ENCODE measurements at places on chromosomes 13 and 19. TPM values are rescaled to one million over a fixed set of nuclear protein-coding genes. Genes with fewer than 3 reads are reported as not detected.

The C19orf67 gene
- 0.54 TPM for total RNA-seq

GRCh38 chr13:109955598-109955997, 169.2 kb upstream of the IRS2 start:
- H3K4me1 ChIP-seq, result no peaks in the 10 kb centered on the region
- H3K4me3 ChIP-seq, result no peak overlapping the region
- DNase-seq, result no peak
- no peak overlapping the region for H3K27ac ChIP-seq

- H3K27me3 ChIP-seq, result peaks cover 23% of the 10 kb centered on the region
- no peak for DNase-seq
- H3K27ac ChIP-seq, result no peak overlapping the region
- H3K4me1 ChIP-seq, result no peaks in the 10 kb centered on the region
- no peak overlapping the region for H3K4me3 ChIP-seq
Observed at GRCh38 chr13:110217085-110217484, 89.9 kb downstream of the COL4A1 start.

DNA sequence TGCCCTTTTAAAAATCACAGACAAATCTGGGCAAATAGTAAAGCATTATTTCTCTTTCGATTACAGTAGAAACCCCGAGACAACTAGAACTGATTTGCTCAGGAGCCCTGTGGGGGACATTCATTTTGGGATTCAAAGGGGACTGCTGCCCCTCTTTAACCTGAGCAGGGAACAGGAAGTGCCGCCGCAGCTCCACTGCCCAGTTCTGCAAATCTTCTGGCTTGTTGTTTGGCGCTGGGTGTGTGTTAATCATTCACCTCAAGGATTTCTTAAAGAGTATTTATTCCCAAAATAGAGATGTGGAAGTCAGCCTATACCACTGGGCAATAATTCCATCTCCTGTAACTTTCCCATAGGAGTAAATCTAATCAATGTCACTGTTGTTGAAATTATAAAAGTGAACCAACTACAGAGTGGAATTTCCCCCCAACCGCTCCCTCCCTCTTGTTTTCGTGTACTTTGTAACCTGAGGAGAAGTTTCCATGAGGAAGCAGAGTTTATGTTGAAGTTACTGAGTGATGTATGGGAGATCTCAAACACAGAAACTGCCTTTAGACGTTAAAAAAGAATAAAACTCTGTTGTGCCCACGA, 515.8 kb downstream of the KLF12 start:
- no peak overlapping the region for H3K4me3 ChIP-seq
- peaks cover 2% of the 10 kb centered on the region for H3K36me3 ChIP-seq
- no peak for DNase-seq
- H3K27me3 ChIP-seq, result peaks cover 10% of the 10 kb centered on the region
- peaks cover 20% of the 10 kb centered on the region for H3K4me1 ChIP-seq

DNA sequence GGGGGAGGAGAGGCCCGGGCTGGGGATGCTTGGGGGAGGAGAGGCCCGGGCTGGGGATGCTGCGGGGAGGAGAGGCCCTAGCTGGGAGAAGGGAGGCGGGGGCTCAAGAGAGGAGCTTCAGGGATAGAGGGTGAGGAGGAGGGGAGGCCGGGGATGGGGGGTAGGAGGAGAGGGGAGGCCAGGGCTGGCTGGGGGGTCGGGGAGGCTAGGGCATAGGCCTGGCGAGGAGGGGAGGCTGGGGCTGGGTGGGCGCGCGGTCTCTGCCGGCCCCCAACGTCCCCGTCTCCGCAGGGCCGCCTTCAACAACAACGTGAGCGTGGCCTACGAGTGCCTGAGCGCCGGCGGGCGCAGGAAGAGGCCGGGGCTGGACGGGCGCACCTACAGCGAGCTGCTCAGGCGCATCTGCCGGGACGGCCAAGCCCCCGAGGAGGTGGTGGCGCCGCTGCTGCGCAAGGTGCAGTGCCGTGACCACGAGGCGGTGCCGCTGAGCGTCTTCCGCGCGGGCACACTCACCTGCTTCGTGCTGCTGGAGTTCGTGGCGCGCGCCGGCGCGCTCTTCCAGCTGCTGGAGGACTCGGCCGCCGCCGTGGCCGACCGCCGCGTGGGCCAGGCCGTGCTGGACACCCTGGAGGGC, 11.4 kb downstream of the TPGS1 start:
- no peaks in the 10 kb centered on the region for H3K27me3 ChIP-seq
- no peak overlapping the region for H3K4me3 ChIP-seq
- H3K36me3 ChIP-seq, result peaks cover 3% of the 10 kb centered on the region
- no peak overlapping the region for H3K27ac ChIP-seq
- H3K4me1 ChIP-seq, result peaks cover 4% of the 10 kb centered on the region

GRCh38 chr13:68719815-68720214, 1387.8 kb upstream of the ATXN8OS start:
- H3K36me3 ChIP-seq, result no peaks in the 10 kb centered on the region
- no peaks in the 10 kb centered on the region for H3K27me3 ChIP-seq
- H3K27ac ChIP-seq, result no peak overlapping the region
- no peak overlapping the region for H3K4me3 ChIP-seq
- H3K4me1 ChIP-seq, result no peaks in the 10 kb centered on the region
- no peak for DNase-seq

DNA sequence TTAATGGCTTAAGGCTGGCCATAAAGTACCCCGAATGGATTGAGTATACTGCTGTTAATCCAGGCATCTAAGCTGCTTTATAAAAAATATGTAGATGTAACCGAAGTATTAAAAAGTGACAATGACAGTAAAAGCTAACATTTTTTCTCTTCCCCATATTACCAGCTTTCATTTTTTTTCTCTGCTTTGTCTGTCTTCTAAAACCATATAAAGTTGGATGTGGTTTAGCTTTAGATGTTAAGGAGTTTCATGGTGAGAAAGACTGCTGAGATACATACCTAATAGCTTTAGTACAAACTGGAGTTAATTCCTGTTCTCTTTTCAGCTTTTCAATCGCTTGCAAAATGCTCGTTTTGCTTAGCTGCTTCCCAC, 838 bp downstream of the AKAP11 start:
- peaks cover 32% of the 10 kb centered on the region for H3K36me3 ChIP-seq
- H3K4me1 ChIP-seq, result peaks cover 53% of the 10 kb centered on the region
- no peak for DNase-seq
- no peaks in the 10 kb centered on the region for H3K27me3 ChIP-seq
- H3K4me3 ChIP-seq, result peak overlapping the region; percentile 97

DNA sequence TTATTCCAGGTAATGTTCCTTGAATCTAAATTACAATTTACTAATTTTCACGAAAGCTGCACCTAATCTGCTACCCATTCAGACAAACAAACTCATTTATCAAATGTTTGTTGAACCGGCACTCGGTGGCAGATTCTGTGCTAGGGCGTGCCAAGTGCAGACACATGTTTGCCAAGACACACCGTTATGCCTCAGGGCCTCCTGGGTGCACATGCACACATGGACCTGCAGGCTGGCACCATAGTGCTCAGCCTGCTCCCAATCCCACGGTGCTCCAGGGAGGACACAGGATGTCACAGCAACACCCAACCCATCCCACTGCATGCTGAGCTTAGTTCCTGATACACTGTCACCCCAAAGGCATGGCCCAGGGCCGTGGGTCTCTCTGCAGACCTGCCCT, 7.7 kb downstream of the SCGB2B2 start:
- H3K27me3 ChIP-seq, result peaks cover 3% of the 10 kb centered on the region
- H3K4me1 ChIP-seq, result peaks cover 7% of the 10 kb centered on the region
- no peak for DNase-seq
- H3K4me3 ChIP-seq, result no peak overlapping the region
- no peak overlapping the region for H3K27ac ChIP-seq

DNA sequence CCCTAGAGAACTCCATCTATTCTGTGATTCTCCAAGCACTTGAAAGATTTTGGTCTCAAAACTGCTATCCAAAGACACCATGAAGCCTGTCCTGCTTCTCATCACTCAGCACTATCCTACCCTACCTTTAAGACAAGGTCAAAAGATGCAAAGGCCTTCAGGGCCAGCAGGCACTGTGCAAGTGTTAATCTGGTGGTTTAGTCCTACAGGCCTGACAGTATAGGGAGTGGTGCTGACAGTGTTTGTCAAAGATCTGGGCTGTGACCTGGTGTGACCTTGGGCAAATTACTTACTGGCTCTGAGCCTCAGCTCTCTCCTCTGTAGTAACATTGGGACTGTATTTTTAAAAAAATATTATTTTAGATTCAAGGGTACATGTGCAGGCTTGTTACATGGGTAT, 28.0 kb downstream of the SIAH3 start:
- H3K27ac ChIP-seq, result no peak overlapping the region
- DNase-seq, result no peak

DNA sequence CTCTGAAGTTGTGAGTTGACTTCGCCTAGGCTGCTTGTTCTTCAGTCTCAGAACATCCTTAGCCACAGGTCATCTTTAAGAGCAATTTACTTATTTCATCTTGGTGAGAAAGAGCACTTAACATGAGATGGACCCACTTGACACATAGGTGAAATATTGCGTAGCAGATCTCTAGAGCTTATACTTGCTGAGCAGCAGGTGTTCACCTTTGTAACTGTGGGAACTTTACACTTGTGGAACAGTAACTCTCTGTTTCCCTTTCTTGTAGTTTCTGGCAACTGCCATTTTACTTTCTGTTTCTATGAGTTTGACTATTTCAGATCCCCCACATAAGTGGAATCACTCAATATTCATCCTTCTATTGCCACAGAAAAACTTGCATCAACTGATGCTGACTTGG, 95.7 kb downstream of the SLC10A2 start:
- no peak overlapping the region for H3K27ac ChIP-seq
- H3K4me3 ChIP-seq, result no peak overlapping the region
- no peaks in the 10 kb centered on the region for H3K36me3 ChIP-seq
- H3K4me1 ChIP-seq, result no peaks in the 10 kb centered on the region

GRCh38 chr13:113443991-113444390, 9.3 kb downstream of the ADPRHL1 start:
- no peak for DNase-seq
- no peaks in the 10 kb centered on the region for H3K36me3 ChIP-seq
- no peaks in the 10 kb centered on the region for H3K4me1 ChIP-seq
- H3K27me3 ChIP-seq, result no peaks in the 10 kb centered on the region

DNA sequence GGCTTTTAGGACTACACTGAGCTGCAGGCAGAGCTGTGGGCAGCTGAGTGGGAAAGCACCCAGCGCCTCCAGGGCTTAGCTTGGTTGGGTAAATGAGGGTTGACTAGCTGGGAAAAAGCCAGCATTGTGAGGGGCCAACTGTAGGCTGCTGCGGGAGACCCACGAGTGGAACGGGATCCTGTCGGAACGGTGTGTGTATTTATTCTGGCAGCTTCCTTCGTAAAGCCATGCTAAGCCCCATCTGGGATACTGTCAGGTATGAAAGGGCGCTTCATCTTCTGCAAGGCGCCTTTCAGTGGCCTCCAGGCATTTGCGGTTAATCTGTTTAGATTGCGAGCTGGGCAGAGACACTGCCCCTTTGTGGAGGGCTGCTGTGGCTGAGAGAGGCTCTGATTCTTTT, 39.5 kb upstream of the CNMD start:
- H3K27ac ChIP-seq, result no peak overlapping the region
- no peaks in the 10 kb centered on the region for H3K4me1 ChIP-seq

DNA sequence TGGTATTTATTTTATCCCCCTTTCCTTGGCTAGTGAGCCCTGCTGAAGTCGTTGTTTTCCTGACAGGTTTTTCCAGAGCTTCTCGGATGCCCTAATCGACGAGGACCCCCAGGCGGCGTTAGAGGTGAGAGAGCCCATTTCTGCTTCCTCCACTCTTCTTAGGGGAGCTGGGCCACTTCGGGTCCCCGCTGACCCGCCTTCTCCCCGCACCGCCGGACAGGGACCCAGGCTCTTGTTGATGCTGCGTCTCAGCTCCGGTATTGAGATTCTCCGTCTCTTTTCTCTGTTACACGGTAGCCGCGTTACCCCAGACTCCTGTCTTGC, 306 bp downstream of the SUGT1 start:
- H3K27me3 ChIP-seq, result no peaks in the 10 kb centered on the region
- H3K4me3 ChIP-seq, result no peak overlapping the region
- H3K4me1 ChIP-seq, result peaks cover 15% of the 10 kb centered on the region
- peaks cover 18% of the 10 kb centered on the region for H3K36me3 ChIP-seq
- H3K27ac ChIP-seq, result no peak overlapping the region

- H3K4me1 ChIP-seq, result peaks cover 25% of the 10 kb centered on the region
- no peak overlapping the region for H3K4me3 ChIP-seq
- DNase-seq, result no peak
- H3K27me3 ChIP-seq, result peaks cover 13% of the 10 kb centered on the region
- no peaks in the 10 kb centered on the region for H3K36me3 ChIP-seq
Observed at GRCh38 chr19:2500841-2501261, 24.9 kb downstream of the GADD45B start.

- H3K36me3 ChIP-seq, result no peaks in the 10 kb centered on the region
- no peak for DNase-seq
- H3K4me3 ChIP-seq, result no peak overlapping the region
- no peaks in the 10 kb centered on the region for H3K27me3 ChIP-seq
Observed at GRCh38 chr19:5314012-5314906, 26.4 kb downstream of the PTPRS start.

- no peak for DNase-seq
- H3K4me1 ChIP-seq, result peaks cover 5% of the 10 kb centered on the region
- no peaks in the 10 kb centered on the region for H3K27me3 ChIP-seq
- peaks cover 39% of the 10 kb centered on the region for H3K36me3 ChIP-seq
- H3K4me3 ChIP-seq, result no peak overlapping the region
Observed at GRCh38 chr19:18068395-18068794, 18.3 kb downstream of the IL12RB1 start.

DNA sequence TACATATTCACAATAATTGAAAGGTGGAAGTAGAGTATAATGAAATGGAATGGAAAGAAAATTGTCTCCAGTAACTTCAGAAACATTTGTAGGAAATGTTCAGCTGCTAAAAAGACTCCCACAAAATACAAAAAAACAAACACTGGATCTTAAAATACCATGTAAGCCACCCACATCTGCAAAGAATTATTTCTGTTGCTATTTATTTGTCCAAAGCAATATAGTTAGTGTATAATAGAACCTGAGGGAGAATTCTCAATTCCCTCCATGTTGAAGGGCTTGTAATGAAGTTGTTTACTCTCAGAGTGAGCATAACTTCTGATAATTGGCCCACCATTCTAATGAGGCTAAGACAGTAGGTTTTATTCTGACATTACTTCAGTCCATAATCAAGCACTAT, 37.4 kb upstream of the KLF12 start:
- H3K27me3 ChIP-seq, result peaks cover 12% of the 10 kb centered on the region
- H3K4me1 ChIP-seq, result no peaks in the 10 kb centered on the region
- no peak overlapping the region for H3K4me3 ChIP-seq
- no peaks in the 10 kb centered on the region for H3K36me3 ChIP-seq

DNA sequence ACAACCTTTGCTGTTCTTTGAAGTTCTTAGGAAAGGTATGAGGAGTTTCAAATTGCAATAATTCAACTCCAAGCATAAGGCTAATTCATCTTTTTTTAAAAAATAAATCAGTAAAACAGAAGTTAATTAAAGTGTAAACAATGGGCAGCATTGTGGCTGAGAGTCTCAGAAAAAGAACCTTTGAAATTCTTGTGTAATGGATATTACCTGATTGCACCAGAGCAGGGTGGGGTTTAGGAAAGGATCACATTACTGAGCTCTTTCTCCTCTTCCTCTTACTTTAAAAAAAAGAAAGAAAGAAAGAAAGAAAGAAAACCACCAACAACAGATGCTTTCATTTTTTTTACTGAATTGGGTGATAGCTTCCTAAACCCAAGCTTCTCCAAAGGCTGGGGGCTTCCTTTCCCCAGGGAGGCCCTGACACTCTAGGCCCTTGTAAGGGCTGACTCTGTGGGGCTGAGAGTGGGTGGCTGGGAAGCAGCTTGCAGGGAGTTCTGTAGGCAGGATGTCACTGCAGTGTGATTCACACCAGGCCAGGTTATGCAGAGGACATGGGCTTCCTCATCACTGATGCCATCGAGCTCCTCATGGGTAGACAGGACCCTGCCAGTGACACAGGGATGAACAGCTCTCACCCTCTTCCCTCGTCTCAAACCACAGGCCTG, 564.5 kb downstream of the FGF9 start:
- H3K27ac ChIP-seq, result peak overlapping the region; percentile 46
- no peak for DNase-seq
- no peaks in the 10 kb centered on the region for H3K27me3 ChIP-seq
- peaks cover 13% of the 10 kb centered on the region for H3K4me1 ChIP-seq

Measured in activated CD4-positive, alpha-beta T cell treated with anti-CD3 and anti-CD28 coated beads, Interleukin-2, amount 10 ng/mL, durations not matched to agents 24 days and 14 days (primary cell).